Stimulated activated CD8-positive, alpha-beta memory T cell treated with anti-CD3 and anti-CD28 coated beads, Interleukin-12 subunit alpha, Interleukin-12 subunit beta, amount 100 ng/mL, for 4 hours (primary cell): ENCODE measurements at places on chromosomes 5 and 9.

DNA sequence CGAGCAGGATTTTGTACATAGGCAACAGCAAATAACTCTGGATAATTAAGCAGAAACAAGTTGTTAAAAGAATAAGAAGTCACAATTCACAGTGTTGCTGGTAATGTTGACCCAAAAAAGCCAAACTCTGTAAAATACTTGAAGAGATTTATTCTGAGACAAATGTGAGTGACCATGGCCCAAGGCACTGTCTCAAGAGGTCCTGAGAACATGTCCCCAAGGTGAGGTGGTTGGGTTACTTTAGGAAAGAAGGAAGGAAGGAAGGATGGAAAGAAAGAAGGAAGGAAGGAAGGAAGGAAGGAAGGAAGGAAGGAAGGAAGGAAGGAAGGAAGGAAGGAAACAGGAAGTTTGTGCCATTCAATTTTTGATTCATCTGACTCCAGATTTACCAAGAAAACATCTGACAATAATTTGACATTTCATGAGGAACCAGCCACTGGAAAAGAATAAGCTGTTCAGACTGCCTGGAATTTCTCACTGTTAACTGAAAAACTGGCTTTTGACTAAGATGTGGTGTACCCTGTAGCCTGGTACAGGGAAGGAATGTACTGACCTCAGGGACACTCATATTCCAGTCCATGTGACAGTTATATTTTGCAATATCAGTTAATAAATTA, 295.9 kb upstream of the TNC start:
- DNase-seq, result no peak

DNA sequence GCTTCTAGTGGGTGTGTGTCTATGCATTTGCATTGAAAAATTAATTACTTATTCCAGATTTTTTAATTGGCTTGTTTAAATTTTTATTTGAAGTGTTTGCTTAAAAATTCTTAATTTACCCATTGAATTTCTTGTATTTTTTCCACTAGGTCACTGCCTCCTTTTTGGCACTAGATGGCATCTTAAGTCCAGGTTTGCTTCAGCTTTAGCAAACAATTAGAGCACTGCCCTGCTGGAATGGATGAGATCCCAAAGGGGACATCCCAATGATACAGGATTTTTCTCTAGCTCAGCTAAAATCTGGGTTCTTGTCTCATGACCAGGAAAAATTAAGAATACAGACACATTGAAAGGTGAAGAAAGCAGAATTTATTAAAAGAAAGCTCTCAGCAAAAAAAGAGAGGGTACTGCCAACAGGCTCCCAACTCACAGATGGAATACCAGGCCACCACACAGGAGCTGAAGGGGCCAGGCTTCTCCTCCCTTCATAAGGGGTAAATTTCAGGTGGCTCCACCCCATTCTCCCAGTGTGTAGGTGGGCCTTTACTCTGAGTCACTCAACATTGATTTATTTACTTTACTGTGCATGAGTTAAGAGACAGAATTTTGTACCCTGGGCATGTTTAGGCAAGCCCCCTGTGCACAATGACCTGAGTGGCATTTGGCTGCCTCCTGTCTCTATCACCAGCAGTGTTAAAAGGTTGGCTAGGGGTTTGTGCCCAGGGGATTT, 532.4 kb downstream of the ANXA1 start:
- DNase-seq, result no peak

- no peak for DNase-seq
Observed at GRCh38 chr5:148858106-148858505, 31.7 kb downstream of the ADRB2 start.

GRCh38 chr5:75711151-75711550, 6.1 kb downstream of the POC5 start:
- no peak for DNase-seq

- no peak for DNase-seq
Observed at GRCh38 chr9:129140397-129141065, 29.3 kb downstream of the PTPA start.

DNA sequence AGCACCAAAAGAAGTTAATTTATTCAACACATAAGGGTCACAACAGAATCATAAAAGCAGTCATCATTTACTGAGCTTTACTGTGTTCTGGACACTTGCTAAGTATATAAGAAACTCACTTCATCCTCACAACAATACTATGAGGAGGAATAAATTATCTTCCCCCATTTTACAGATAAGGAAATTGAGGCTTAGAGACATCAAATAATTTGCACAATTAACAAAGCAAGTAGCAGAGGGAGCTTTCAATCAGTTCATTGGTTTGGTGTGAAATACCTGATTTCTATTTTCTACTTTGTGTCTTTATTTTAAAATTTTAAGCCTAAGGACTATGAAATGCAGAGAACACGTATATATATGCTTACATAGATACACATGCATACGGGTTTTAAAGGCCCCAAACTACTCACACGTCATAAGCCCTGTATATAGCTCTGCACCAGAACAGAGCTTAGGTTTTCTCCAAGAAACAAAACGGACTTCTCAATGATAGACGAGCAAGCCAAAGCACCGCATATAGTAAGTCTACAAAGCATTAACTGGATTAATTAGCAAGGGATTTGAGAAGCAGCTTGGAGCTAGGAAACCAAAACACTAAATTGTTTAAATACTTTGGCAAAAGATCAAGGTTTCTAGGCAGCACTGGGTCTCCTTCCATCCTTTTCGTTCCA, 95.6 kb downstream of the DENND1A start:
- DNase-seq, result no peak

DNA sequence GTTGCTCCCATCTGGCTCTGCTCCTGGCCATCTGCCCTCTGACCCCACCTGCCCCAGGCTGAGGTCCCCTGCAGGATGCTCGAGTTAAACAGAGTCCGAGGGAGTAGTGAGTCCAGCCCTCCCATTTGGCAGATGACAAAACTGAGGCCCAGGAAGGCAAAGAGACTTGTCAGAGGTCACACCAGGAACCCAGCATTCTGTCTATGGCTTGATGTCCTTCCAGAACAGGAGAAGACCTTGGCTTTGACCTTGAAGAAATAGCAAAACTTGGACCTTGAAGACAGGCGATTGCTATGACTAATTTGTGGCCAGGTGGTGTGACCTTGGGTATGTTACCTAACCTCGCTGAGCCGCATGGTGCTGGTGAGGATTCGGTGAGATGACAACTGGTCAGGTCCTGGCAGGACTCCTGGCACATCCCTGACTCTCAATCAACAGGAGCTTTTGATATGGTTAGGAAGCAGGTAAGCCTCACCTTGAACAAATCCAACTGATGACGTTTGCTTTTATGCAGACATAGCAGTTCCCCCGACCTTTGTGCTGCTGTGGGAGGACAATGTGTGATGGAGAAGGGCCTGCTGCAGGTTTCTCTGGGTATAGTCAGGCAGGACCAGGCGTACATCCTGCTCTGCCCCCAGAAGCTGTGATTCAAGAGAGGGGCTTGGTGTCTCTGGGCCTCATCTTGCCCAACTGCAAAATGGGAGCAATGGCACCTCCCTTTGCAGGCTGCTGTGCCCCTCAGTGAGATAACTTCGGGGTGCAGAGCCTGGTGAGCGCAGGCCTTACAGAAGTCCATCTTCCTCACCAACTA, 198.7 kb downstream of the C9orf50 start:
- no peak for DNase-seq

DNA sequence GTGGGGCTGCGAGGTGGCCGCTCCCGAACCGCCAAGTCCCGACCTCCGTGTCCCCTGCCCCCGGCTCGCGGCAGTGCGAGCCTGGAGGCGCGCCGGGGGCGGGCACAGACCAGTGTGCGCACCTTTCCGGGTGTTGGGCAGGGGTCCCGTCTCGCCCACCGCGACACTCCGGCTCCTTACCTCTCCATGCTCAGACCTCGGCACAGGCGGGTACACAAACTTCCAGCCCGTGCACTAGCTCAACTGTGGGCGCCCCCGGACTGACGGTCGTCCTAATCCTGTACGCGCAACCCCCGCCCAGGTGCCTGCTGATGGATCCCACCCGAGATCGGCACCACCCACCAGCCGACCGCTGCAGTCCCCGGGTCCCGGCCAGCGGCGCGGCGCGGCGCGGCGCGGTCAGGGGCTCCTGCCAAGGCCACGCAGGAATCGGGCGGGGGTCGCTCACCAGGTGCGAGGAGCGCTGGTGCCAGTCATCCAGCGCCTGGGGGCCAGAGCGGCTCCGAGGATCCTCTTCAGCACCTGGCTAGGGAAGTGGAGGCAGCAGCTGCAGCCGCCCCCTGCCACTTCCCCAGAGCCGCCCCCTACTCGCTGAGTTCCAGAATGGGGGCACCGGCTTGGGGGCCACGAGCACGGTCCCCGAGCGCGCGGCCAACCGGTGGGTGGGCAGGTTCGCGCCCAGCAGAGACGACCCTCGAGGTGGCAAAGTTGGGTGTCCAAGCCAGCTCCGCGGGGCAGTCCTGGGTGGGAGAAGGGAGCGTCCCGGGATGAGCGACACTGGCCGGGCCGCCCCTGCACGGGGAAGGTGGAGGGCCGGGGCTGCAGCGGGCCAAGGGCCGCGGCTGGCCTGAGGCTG, 511 bp downstream of the SEMA5A start:
- DNase-seq, result no peak

- DNase-seq, result peak; percentile 28
Observed at GRCh38 chr9:131394464-131395156, 724 bp downstream of the PRRC2B start.

DNA sequence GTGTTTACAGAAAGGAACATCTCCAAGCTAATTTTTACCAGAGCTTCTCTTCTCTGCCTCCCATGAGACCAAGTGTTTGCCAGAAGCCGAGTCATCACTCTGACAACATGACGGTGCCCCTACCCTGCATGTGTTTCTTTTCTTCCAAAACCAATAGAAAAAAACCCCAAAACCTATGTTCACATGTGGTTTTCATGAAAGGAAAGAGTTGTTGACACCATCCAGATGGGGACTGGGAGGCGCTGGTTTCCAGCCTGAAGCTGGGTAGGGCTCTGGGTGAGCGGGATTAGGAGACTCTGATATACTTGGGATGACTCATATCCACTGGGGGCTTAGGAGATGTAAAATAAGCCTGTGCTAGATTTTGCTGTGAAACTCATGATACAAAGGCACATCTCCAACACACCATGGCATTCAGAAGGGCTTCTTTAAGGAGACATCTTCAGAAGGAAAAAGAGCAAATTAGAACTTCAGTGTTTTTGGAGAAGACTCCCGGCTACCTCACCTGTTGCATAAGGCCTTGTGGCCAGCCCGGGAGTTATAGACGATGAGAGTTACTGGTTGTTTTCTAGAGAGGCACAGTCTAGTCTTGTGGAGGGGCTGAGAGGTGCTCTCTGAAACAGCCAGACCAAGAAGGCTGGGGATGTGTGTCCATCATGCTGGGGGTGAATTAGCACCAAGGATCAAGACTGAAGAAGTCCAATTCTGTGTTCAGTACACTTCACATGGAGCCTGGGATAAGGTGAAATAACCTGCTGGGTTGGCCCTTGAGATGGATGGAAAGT, 108.9 kb upstream of the LHFPL2 start:
- no peak for DNase-seq
